Common myeloid progenitor, CD34-positive (primary cell): ENCODE measurements at places on chromosomes 7 and 10.
A peak's percentile ranks its signal among the peaks of the same experiment; 100 is the strongest.

- DNase-seq, result peak; percentile 66
These were observed 30.3 kb downstream of the HACD1 start for GRCh38 chr10:17586821-17587234.

- no peak for DNase-seq
These were observed 847.1 kb downstream of the REEP3 start for GRCh38 chr10:64368298-64368697.

DNA sequence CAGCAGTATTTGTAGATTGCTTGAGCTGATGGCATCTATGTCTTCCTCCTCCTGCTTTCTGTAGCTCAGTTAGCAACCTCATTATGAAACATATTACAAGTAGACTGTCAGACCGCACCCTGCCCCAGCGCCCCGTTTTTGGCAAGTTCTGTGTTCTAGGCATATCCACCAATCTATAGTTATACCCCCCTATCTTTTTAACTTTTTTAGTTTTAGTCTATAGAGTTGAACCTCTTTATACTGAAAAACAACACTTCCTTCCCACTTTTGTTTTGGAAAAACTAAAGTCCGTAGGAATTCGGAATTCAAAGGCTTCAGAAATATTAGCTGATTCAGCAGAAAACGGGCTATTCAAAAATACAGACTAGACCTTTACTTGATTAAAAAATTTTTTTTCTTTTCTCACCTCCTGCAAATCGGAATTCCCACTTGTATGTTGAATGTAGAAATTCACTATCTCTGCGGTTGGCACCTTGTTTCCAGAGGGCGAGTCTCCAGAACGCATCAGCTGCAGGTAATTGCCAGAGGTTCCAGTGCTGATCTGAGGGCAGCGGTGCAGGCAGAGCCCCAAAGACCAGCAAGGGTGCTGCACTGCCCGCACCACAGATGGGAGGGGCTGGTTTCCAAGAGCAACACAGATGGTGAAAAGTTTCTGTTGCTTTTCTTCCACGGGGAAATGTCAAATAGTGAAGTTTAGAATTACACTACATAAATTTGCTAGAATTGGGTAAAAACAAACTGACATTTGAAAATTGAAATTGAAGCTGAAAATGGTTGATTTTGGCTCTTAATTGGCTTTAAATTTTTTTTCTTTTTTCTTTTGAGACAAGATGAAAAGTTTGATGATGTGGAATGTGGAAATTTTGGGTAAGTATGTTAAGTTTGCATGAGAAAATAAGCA is 2.2 kb upstream of the FZD8 start:
- DNase-seq, result no peak

- peak; percentile 59 for DNase-seq
These were observed 41.9 kb downstream of the PIP4K2A start for GRCh38 chr10:22672319-22673090.

GRCh38 chr7:2640846-2641316 is 9.1 kb downstream of the TTYH3 start:
- DNase-seq, result no peak

DNA sequence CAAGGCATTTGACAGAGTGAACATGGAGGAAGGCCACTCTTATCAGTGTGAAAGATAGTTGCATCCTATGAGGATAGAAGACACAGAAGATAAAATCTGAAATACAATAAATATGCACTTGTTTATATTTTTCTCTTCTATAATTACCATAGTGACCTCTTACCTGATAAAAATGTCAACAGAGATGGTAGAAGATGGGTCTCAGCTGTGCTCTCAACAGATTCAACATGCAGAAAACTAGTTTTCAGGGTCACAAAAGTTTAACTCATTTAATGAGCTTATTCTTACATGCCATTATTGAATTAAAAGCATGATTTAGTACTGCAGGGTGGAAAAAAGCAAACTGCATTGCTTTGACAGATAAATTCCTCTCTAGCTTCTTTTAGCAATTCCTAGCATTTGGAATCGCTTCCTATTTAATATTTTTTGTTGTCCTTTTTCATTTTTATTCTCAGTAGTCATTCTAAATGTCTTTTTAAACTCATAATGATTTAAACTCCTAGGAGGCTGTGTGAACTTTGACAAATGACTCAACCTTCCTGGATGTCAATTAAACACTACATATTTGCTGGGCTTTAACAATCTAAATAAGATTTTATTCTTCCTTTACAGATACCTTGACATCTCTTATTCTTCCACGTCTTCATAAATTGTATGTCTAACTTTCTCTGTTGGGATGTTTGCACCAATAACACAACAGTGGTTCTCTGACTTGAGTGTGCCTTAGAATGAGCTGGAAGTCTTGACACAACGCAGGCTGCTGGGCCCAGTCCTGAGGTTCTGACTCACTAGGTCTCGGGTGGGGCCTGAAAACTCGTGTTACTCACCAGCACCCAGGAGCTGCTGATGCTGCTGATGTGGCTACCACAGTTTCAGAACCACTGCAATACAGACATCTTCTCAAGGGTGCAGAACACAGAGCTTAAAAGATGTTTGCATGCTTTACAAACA is 565.5 kb upstream of the IGFBP3 start:
- no peak for DNase-seq

- peak; percentile 45 for DNase-seq
These were observed 74.3 kb upstream of the ASAH2 start for GRCh38 chr10:50325449-50326171.

GRCh38 chr7:64688988-64689387 is 23.1 kb downstream of the ZNF107 start:
- no peak for DNase-seq

DNA sequence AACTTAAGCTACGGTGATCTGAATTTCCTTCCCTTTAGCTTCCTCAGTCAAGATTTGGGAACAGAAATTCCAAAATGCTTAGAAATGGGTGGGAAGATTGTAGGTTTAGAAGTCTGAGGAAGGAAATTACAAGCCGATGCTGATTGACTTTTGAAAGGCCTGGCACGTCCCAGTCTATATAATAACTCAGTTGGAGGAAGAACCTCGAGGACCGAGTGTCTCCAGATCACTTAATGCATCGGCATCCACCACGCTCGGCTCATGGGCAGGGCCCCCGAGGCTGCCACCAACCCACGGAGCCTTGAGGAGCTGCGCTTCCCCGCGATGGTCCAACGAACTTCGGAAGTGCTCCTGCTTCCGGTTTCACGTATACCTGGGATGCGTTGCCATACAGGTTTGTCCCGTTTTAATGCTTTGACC is 10.4 kb upstream of the SP8 start:
- DNase-seq, result no peak

- DNase-seq, result no peak
These were observed 16.4 kb downstream of the SEPHS1 start for GRCh38 chr10:13331646-13332045.

- no peak for DNase-seq
These were observed 125.8 kb downstream of the RALA start for GRCh38 chr7:39749177-39749576.

GRCh38 chr10:133157662-133158436 is 2.2 kb upstream of the KNDC1 start:
- no peak for DNase-seq

DNA sequence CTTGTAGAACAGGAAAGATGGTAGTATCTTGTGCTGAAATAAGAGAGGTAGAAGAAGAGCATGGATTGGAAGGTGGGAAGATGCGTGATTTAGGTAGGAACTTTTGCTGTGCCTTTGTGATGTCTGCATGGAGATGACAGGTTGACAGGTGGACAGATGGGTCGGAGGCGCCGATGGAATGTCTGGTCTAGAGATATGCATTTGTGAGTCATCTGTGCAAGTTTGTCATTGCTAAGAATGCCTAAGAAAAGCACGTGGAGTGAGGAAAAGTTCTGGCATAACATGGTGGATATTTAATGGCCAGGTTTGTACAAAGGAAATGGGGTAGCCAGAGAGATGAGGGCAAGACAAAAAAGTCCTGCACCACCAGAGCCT is 76.0 kb upstream of the ARMC3 start:
- DNase-seq, result no peak

DNA sequence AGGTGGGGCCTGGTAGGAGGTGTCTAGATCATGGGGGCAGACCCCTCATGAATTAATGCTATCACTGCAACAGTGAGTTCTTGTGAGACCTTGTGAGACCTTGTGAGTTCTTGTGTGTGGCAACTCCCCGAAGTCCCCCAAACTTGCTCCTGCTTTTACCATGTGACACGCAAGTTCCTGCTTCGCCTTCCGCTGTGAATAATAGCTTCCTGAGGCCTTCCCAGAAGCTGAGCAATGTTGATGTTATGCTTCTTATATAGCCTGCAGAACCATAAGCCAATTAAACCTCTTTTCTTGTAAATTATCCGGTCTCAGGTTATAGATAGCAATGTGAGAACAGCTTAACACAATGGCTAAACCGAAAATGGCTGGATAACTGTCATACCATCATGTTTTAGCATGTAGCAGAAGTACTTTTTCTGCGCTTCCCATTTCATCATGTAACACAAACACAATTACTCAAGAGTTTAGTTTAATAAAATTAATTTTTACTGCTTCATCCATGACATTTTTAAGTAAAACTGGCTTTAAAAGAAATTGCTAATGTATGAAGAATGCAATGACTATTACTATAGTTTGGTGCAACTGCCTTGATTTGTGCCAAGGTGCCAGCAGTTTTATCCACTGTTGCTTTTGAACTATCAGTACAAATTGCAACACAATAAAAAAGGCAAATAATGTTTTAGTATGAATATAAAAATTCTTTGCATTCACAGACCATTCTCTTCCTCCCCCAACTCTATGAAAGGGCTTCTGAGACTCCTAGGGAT is 87.7 kb upstream of the TMEM168 start:
- no peak for DNase-seq

DNA sequence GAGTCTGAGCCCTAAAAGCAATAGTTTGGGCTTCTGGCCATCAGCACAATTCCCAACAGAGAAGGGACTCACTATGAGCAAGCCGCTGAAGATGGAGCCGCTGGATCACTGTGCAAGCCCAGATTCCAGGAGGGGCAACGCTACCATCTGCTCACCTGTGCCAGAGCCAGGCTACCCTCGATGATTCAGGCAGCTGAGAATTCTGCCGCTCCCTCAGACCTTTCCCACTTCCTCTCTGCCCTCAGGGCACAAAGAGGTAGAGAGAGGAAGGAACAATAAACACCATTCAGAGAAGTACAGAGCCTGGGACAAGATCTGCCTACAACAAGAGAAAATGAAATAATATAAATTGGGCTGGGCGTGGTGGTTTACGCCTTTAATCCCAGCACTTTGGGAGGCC is 98.1 kb downstream of the MYOF start:
- no peak for DNase-seq

DNA sequence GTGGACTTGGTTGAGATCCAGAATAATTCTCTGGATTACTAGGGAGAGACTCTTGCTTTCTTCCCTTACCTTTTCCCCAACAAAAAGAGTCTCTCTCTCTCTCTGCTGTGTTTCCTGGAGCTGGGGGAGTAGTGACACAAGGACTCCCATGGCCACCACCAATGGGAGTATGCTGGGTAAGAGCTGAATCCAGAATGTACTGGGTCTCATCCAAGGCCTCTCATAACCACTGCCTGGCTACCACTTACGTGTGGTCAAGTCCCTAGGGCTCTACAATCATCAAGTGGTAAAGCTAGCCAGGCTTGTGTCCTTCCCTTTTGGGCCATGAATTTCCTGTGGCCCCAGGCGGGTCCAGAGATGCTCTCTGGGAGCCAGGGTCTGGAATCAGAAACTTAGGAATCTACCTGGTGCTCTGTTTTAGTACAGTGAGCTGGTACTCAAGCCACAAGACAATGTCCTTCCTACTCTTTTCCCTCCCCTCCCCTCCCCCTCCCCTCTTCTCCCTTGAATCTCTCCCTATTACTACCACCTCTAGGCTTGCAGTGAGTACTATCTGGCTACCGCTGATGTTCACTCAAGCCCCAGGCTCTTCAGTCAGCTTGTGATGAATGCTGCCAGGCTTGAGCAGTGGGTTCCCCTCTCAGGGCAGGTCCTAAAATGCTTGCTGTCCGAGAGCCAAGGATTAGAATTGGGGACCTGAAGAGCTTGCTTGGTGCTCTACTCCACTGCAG is 196.6 kb downstream of the BBS9 start:
- no peak for DNase-seq

DNA sequence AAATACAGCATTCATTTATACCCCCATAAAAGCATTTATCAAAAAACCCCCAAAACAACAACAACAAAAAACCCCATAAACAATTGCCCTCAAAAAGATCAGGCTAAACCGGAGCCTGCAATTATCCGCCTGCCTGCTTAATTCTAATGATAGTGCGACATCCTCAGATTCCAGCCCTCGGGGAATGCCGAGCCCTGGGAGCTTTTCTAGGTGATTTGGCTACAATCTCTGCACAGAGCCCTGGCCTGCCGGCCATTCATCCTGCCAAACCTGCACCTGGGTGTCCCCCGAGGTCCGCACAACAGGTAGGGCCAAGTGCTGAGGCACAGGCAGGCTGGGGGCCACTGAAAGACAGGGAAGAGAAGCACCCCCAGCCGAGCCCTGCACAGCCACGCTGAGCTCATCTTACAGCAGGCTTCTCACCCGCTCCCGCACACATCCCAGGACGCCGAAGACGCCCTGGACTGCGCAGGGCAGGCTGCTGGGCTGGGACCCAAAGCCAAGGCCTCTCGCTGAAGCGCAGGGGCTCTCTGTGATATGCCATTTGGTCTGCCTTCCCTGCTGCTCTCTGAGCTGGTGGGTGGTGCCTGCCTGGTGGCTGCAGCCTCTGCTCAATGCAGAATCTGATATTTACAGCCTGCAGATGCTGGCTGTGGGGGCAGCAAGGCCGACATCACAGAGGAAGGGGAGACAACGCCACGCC is 57.5 kb downstream of the CAMK2B start:
- DNase-seq, result no peak

- no peak for DNase-seq
These were observed 4.3 kb downstream of the EN2 start for GRCh38 chr7:155462163-155462735.

GRCh38 chr10:51325649-51326048 is 251.4 kb downstream of the PRKG1 start:
- no peak for DNase-seq

GRCh38 chr7:100171840-100172239 is 3.4 kb upstream of the GAL3ST4 start:
- DNase-seq, result no peak

DNA sequence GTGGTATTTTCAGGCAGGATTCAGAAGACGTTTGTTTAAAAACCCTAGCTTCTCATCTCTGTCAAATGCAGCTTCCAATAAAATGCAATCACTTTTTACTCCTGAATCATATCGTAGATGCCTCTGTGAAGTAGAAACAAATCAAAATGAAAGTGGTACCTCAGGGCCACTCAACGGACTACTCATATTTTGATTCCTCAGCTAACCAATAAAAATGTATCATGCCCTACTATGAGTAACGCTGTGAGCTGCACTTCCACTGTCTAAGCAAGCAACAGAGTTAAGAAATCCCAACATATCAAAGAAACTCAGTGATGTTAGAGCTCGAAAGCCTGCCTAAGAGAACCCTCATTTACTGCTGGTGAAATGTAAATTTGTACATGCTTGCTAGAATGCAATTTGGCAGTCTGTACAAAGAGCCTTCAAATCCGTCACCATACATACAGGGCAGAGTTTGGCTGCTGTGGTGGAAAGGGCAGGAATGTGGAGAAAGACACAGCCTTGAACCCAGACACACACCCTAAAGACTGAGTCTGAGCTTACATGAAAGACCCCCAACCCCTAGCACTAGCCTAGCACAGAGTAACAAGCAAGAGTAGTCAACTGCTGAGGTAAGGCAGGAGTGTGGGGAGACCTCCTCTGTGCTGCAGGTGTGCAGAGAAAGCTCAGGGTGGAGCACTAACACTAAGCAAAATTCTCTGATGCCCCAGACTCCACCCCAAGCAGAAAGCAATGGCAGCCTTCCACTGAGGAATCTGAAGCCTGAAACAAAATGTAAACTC is 151.5 kb downstream of the ANK3 start:
- DNase-seq, result peak; percentile 22

- no peak for DNase-seq
These were observed 109.0 kb downstream of the JCAD start for GRCh38 chr10:29950391-29950790.
